ENCODE measurements at places on chromosomes 1 and 21. TPM values are rescaled to one million over a fixed set of nuclear protein-coding genes. Genes with fewer than 3 reads are reported as not detected.

DNA sequence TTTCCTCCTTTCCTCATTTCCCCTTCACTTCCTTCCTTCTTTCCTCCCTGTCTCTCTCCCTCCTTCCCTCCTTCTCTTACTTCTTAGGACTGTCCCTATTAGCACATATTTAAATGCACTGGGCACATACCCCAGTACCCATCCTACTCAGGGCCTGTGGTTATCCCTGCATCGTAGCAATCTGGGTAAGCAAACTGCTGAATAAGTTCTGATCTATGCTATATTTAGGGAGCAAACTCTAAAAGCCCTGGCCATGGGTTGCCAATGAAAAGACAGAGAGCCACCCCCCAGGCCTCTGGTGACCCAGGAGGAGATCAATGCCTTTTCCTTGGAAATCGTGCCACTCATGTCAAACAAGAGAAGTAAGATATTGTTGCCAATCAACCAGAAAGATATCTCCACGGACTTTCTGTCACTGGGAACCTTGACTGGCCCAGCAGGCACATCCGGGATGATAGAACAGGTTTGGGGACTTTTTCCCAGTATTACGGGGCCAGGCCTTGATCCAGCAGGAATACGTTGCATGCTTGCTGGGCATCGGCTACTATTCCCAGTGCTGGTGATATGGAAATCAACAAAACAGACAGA, 5.4 kb downstream of the FAM3B start:
- DNase-seq, result no peak

- DNase-seq, result no peak
These were observed 130.0 kb upstream of the ZNHIT6 start for GRCh38 chr1:85838238-85838637.

DNA sequence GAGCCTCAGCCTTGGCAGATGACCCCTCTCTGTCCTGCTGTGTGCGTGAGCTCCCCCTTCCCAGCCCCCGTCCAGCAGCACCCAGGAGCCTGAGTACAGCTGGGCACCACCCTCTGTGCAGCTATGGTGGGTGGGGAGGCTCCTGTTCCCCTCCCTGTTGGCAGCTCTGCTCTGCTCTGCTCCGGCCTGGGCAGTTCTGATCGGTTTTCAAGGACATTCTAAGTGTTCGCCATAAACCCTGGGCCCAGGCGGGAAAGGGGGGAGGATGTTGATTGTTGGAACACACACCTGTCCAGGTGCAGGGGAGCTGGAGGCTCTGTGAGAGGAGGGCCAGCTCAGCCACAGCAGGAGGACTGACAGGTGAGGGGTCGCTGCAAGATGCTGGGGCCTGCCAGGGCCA, at the start of gene CLCNKB:
CLCNKB (plus strand) TSS at position 262 of the 400 bp plus-strand sequence. CDS start 711 bp downstream, outside the sequence.
- DNase-seq, result no peak

GRCh38 chr1:66542811-66543767, 9.1 kb downstream of the SGIP1 start:
- DNase-seq, result no peak

GRCh38 chr1:204725821-204726448, 40.4 kb upstream of the LRRN2 start:
- no peak for DNase-seq

The CAPN9 gene
- 21.8 TPM for total RNA-seq

- DNase-seq, result no peak
These were observed 92.3 kb upstream of the ESRRG start for GRCh38 chr1:216815260-216816131.

GRCh38 chr1:107900090-107900945, 64.7 kb downstream of the VAV3 start:
- no peak for DNase-seq

The CRYAA gene
- total RNA-seq, result not detected

GRCh38 chr1:99133756-99134500, 129.3 kb upstream of the PLPPR5 start:
- no peak for DNase-seq

All from upper lobe of right lung (tissue), 1 donor.